ENCODE measurements at places on chromosomes 7 and 10.

DNA sequence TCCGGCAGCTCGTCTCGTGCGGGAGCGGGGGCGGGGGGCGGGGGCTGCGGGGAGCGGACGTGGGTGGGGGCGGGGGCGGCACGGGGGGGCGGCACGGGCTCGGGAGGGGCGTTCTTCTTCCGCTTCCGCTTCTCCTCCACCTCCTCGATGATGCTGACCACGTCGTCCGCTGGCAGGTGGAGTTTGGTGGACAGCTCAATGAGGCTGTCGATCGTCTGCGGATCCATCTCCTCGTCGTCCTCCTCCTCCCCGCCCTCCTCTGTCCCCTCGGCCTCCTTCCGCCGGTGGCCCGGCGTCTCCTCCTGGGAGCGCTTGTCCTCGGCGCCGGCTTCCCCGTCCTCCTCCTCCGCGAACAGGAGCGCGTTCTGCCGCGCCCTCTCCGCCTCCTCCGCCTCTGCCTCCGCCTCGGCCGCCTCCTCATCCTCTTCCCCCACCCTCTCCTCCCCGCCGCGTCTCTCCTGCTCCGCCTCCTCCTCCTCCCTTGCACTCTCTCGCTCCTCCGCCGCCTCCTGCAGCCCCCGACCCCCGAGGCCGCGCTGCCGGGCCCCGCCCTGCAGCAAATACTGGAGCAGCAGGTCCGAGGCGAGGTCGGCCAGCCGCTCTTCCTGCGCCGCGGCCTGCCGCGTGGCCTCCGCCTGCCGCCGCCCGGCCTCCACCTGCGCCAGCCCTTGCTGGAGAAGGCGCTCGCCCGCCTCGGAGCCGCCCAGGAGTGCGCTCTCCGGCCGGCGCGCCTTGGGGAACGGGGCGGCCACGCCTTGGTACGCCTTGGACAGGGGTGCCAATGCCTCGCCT, 1.9 kb downstream of the VGF start:
- no peak for DNase-seq

DNA sequence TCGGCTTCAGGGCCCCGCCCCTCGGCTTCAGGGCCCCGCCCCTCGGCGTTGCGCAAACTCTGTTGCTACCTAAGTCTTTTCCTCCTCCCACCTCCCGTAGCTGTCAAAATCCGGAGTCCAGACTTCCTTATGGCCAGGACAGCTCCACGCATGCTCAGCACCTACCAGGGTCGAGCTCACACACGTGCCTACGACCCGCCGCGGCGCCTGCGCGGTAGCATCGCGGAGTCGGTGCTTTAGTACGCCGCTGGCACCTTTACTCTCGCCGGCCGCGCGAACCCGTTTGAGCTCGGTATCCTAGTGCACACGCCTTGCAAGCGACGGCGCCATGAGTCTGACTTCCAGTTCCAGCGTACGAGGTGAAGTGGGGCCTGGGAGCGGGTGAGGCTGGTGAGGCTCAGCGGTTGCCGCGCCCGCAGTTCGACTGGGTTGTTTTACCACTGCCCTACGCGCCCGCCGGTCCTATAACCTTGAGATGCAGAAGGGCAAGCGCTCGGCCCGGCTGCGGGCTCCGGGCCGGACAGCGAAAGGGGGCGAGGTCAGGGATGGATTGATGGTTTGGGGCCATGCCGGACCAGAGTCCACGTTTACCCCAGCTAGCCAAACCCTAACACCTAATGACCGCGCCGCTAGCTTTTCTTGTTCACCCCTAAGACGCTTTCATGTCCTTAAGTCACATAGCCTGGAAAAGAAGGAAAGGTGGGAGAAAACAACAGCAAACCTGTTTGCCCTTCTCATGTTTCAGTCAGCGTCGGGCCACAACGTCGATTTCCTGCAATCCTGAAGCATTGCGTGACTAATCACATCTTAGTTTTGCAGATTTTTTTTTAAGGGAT, at the start of gene CISD1:
CISD1 (plus strand) TSS at position 217 of the 836 bp plus-strand sequence; CDS start at position 329, 112 bp downstream.
- DNase-seq: peak; percentile 100

DNA sequence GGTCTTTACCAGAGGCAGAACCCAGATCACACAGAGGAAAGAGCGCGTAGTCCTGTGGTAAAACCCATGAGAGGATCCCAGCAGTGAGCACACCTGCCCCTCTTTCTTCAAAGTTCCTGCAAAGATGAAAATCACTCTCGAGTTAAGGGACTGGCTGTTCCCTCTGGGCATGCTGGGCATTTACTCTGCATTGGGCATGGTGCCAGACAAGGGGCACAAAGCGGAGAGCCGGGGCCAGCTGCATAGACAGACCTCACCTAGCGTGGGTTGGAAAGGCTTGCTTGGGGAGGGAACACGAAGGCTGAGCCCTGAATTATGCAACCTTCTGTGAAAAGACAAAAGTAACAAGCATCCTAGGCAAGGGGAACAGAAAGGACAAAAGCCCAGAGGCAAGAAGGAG, 120.0 kb upstream of the TCERG1L start:
- DNase-seq: no peak

- DNase-seq: no peak
Measured at GRCh38 chr7:21128062-21128817, 299.6 kb upstream of the SP4 start.

DNA sequence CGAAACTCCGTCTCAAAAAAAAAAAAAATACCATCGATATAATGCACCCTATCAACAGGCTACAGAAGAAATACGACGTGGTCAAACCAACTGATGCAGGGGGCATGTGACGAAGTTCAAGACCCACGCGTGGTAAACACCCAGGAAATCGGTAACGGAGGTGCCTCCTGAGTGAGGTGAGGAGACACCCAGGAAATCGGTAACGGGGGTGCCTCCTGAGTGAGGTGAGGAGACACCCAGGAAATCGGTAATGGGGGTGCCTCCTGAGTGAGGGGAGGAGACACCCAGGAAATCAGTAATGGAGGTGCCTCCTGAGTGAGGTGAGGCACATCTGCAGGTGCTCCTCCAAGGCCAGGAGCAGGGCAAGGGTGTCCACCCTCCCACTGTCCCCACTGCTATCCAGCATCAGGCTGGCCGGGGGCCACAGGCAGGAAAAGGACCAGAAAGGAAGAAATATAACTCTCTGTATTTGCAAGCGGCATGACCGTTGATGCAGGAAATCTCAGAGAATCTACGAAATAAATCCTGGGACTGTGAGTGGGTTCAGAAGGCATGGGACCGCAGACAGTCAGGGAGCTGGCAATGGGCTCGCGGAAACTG, 10.7 kb upstream of the GPR146 start:
- no peak for DNase-seq

- DNase-seq: no peak
Measured at GRCh38 chr10:17213646-17214349, 12.3 kb upstream of the TRDMT1 start.

- no peak for DNase-seq
Measured at GRCh38 chr7:69429911-69430383, 168.3 kb upstream of the AUTS2 start.

DNA sequence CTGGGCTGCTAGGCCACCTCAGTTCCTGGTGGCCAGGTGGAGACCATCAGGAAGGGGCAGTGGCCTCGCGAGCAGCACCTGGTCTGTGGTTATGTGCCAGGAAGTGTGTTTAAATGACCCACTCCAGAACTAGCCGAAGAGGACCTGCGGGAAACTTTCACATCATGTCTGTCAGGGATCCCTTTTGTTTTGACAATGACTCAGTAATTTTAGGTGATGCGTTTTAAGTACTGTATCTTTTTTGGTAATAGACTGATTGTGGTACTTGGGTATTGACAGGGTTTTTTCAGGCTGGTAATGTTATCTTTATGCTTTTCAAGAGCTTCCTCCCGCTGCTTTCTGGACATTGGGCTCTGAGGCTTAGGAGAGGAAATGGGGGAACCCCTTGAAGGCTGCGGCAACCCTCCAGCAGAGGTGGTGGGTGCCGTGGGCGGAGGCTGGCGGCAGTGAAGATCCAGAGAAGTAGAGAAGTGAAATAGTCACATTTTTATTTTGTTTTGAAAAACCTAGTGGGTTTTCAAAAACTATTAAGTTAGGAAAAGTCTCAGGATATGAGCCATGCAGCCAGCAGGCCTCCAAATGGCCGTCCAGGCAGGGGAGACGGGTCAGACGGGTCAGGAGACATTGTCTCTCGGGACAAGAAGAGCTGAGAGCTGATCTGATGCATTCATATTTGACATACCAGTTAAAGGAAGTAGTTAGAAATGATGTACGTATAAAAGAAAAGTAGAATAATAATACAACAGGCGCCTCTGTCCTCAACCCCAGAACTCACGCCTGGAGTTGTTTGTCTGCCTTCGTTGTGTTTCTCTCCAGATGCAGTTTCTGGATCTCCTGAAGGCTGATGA, 27.7 kb downstream of the PPP2R2D start:
- no peak for DNase-seq

DNA sequence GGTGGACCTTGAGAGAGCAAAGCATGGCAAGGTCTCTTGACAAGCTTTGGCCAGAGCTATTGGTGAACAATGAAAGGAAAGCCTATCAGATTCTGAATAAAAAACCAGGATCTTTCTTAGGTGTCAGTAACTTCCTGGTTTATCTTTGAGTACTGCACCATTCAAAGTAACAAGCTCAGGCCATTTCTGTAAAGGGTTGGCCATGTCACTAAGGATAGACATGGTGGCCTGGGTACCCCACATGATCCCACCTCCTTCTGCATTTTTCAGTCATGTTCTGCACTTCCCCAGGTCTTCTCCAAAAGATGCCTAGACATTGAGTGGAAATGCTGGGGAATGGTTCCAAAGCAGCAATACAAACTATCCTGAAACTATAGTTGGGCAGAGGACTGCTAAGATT, 242.0 kb downstream of the ARHGAP12 start:
- no peak for DNase-seq

DNA sequence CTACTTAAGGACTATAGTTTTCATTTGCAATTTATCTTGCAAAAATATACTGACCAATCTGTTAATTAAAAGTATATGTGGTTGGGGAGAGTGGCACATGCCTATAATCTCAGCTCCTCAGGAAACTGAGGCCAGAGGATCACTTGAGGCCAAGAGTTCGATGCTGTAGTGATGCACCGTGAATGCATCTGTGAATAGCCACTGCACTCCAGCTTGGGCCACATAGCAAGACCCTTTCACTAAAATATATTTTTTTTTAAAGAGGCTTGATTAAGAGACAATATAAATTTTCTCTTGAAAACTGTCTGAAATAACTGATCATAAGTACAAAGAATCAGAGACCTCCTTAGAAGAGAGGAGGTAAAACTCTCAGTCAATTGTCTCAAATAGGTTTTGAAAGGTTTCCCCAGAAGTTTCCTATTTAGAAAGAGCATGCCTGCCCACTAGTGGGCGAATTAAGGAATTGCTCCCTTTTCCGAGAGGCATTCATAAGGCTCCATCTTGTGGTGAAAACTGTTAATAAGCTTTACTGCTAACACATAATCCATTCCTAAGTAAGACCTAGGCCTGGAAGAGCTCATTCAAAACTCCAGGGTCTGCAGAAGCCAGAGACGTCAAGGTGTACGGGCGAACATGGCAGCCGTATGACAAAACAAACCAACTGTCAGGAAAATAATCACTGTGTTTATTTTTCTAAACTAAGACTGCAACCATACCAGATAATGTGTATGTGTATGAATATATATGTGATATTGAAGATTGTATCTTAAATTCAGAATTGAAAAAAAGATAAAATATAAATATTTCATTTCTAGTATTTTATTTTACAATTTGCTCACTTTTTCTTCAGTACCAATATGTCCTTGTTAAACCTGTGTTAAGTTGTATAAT, 6.8 kb upstream of the TAS2R40 start:
- peak; percentile 74 for DNase-seq

GRCh38 chr10:114925587-114926586, 12.1 kb upstream of the TRUB1 start:
- peak; percentile 31 for DNase-seq

DNA sequence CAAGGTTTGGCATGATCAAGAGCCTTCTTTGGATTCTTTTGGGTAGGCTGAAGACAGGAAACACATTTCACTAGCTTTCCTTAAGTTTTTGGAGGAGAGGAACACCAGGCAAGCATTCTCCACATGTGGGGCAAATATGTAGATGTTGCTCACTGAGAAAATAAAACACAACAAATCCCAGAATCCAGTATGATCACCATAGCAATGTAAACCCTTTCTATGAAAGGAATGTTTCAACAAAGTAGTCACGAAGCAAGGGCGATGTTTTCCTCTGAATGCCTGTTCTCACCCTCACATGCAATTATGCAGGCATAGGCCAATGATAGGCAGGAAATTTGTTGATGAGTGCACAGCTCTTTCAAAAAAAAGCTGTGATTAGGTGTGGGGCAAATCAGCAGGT, 20.5 kb upstream of the CEP41 start:
- no peak for DNase-seq

DNA sequence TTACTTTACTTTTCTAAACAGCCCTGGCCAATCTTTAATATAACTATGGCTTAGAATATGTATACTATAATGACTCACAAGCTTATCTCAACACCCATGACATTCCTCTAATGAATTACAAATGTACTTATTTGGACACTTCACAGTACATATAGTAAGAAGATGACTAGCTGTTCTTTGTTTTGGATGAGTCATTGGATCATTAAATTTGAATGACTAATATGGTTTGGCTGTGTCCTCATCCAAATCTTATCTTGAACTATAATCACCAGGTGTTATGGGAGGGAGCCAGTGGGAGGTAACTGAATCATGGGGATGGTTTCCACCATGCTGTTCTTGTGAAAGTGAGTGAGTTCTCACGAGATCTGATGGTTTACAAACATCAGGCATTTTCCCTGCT, 807.5 kb upstream of the SORCS1 start:
- DNase-seq: peak; percentile 86

DNA sequence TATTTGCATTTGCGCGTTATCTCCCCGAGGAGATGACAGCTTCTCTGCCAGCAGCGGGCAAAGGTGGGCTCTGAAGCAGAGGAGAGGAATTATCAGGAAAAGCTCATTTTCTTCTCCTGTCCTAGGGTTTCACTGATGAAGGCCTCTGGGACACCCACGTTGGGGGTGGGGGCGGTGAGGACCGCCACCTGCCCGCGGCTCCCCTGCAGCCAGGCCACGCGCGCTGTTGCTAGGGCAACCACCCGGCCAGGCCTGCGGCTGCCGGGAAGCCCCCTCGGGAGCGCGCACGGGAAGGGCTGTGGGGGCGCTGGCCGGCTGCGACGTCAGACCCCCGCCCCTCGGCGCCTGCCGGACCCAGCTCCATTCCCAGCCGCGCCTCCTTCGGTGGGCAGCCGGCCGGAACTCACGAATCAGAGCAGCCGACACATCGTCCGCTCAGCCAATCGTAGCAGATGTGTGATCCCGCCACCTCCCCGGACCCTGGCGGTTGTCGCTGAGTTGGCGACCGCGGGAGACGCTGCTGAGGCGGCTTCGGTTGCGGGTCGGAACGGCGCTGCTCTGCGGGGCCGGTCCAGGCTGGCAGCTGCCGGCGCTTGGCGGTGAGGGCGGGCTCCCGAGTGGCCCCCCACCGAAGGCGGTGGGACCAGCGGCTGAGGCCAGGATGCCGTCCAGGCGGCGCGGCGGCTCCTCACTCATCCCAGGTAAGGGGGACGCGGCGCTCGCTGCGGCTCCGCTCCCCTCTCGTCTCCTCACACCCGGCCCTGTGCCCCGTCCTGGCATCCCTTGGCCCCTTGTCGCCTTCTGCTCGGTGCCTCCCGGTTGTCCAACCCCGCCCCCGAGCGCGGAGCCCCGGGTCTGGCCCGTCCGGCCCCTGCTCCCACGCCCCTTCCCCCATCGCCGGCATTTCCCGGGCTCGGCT, at the start of gene TPST1:
TPST1 (plus strand) TSS at position 513 of the 919 bp plus-strand sequence. CDS start 35,092 bp downstream, outside the sequence.
- peak; percentile 66 for DNase-seq
